Heart left ventricle (tissue), 16 donors: ENCODE measurements at places on chromosomes 4 and X.

DNA sequence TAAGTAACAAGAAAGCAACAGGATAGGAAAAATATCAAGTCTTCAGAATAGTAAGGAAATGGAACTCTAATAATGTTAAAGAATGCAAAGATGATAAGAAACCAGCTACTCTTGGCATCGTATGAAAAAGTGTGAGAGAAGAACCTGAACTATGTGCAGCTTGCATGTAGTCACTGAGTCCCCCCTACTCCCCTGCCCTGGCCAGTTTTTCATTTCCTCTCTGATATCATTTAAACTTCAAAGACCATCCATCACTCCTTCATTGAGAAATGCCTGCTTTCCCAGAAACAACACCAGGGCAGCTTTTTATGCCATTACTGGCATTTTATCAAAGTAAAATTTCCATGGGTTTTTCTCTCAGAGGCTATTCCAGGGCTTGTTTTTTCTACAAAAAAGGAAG is 28.1 kb downstream of the INPP4B start:
- no peak for DNase-seq

GRCh38 chr4:164304861-164305260 is 449.1 kb upstream of the SMIM31 start:
- DNase-seq: no peak

GRCh38 chrX:53022381-53022780 is 26.2 kb upstream of the GPR173 start:
- DNase-seq: no peak

DNA sequence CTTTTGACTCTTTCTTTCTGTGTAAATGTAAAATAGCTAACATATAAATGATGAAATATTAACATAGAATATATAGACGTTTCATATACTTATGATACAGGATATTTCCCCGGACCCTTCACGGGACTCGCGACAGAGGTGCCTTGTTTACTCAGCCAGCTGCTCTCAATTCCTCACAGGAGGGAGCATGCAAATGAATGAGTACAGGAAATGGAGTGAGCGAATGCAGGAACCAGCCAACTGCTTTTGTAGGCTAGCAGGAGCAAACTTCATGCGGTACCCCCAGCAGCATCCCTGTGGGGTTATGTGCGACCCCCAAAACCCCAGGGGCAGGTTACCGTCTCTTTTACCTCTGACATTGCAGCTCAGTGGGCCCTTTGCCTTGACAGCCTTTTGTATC is 110.3 kb upstream of the PDHA2 start:
- no peak for DNase-seq

- DNase-seq: no peak
Observed at GRCh38 chrX:144327495-144327894, 443.6 kb downstream of the UBE2NL start.

- DNase-seq: no peak
Observed at GRCh38 chr4:129176864-129177263, 80.9 kb downstream of the C4orf33 start.

GRCh38 chrX:444305-444704 is 57.6 kb upstream of the PPP2R3B start:
- no peak for DNase-seq

DNA sequence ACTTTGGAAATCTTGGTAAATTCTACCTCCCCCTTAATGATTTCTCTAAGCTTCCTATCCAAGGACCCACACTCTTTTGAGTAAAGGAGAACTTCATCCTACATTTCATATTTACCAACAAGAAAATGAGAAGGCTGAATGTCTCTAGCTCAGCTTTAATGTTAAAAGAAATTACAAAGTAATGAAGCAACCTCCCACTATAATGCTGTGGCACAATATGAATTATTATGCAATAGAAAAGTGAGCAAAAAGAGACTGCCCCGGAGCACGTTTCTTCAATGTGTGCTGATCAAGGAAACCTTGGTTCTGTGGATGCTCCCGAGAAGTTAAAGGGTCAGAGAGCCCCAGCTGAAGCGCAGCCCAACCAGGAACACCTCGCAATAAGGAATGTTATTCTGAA is 9.1 kb upstream of the TBC1D1 start:
- no peak for DNase-seq

DNA sequence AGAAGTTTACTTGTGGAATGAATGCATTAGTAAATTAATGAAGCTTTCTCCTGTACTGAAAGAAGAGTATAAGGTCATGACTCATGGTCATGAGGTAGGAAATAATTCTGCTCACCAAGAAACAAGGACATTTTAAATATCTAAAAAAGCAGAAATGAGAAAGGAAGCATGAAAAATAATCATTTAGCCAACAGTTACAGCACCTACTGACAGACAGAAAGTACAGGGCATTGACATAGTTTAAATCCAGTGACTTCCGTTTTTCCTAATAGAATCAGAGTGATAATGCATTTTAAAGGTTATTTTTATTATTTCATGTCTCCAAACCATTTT is 30.5 kb upstream of the ACSL1 start:
- no peak for DNase-seq

DNA sequence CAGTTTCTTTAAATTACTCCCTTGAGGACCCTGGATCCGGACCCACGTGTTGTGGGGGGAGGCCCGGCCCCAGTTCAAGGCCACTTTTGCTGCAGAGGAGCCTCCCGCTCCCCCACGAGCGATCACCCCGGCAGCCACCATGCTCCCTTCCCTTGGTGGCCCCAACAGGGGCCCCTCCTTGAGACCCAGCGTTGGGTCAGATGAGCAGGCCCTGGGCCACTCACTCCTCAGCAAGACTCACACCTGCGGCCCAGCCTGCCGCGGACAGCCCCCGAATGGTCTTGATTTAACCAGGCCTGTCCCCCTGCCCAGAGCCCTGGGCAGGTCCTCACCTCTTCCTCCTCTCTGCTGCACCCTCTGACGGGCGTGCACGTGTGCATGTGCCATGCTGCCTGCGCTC is 4.3 kb downstream of the CPLX1 start:
- no peak for DNase-seq
